ENCODE measurements at places on chromosomes 2 and 18.

GRCh38 chr18:32802591-32803451 is 30.0 kb upstream of the KLHL14 start:
- DNase-seq = no peak

- DNase-seq = no peak
Observed at GRCh38 chr2:67560771-67561456, 163.8 kb downstream of the ETAA1 start.

DNA sequence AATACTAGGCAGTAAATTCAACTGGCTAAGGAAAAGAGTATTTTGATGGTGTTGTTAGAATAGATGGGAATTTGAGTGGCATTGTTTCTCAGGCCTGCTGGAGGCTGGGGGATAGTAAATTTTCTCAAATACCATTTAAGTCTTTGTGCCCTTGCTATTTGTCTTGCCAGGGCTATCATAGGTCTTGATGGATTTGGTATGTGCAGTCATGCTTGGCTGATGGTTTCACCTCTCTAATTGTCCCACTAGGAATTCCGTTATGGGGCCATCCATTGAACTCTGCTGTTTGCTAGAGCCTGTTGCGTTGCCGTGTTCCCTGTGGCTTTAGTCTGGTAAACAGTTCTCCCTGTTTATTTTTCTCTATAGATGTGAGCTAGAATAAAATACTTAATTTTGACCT is 438.1 kb upstream of the FAM98A start:
- DNase-seq = no peak

GRCh38 chr18:47585136-47585535 is 333.7 kb upstream of the SKOR2 start:
- no peak for DNase-seq

DNA sequence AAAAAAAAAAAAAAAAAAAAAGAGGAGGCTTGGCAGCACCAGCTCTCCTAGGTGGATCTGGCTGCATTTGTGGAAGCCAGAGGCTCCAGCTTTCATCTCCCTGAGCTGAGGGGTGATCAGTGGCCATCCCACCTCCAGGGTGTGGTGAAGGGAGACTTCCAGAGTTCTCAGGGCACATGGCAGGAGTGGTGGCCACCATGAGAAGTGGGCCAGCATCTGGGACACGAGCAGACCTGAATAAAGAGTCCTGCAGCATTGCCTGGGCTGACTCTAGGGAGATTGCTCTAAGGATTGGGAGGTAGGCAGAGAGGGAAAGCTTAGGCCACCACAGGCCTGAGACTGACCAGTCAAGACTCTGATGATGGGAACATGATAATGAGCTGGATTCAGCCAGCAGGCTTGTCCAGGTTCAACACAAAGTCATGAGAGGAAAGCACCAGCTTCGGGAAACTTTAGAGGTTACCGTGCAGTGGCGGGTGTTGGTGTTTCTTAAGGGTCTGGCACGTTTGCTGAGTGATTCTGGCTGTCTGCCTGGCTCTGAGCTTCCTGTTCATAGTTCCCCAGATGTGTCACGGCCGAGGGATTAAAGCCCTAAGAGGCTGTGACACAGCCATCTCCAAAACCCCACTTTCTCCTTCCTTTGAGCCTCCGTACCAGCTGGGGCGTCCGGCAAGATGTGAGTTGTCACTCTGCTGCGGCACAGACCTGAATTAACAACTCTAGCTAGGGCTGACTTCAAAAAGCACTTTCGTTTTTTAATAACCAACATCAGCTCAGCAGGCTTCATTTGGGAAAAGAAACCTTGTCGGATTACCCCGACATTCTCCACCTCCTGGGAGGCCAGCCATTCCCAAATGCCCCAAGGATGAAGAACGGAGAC is 38.3 kb upstream of the IL1R1 start:
- no peak for DNase-seq

DNA sequence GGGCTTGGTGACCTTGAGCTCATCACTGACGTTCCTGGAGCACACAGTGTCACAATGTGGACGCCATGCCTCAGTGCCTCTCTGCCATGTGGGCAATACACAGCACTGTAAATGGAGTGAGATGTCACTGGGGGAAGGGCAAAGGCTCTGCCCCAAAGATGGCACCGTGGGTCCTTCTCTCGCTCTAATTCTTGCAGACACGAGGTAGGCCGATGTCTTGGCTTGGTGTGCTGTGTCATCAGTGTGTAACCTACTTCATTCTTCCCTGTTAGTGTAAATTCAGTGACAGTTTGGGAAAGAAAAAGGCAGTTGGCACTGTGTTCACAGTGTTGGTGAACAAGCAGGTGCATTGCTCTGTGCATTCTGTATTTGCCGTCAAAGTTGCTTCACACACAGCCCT is 309.3 kb upstream of the MYT1L start:
- no peak for DNase-seq

GRCh38 chr18:32237049-32237448 is 47.2 kb downstream of the MEP1B start:
- DNase-seq = no peak

GRCh38 chr2:80050246-80050645 is 254.3 kb downstream of the LRRTM1 start:
- DNase-seq = no peak

DNA sequence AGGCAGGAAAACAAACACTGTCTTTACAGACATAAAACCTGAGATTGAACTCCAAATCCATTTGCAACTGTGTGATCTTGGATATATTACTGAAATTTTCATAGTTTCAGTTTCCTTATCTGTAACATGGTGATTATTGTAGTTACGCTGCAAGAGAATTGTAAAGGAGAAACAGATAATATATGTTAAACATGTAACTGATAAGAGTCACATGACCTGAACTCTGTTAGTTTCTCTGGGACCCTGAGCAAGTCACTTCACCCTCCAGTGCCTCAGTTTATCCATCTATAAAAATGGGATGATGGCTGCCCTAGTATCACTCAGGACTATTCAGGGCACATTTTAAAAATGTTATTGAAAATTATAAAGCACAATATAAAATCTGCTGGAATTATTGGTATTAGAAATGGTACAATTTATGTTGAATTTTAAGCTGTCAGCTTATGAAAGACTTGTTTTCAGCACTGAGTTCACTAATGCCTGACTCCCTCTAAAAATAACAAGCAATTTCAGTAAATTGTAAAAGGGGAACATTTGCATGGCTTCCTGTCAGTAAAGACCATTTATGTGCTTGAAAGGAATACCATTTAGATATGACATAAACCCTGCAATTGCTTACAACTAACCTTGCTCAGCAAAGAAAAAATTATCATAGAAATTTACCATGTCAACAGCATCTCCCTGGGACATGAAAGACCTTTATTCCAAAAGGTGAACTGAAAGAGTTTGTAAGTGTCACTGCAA is 393.5 kb downstream of the RAD51AP2 start:
- DNase-seq = no peak

- no peak for DNase-seq
Observed at GRCh38 chr2:215499331-215499730, 63.5 kb upstream of the FN1 start.

DNA sequence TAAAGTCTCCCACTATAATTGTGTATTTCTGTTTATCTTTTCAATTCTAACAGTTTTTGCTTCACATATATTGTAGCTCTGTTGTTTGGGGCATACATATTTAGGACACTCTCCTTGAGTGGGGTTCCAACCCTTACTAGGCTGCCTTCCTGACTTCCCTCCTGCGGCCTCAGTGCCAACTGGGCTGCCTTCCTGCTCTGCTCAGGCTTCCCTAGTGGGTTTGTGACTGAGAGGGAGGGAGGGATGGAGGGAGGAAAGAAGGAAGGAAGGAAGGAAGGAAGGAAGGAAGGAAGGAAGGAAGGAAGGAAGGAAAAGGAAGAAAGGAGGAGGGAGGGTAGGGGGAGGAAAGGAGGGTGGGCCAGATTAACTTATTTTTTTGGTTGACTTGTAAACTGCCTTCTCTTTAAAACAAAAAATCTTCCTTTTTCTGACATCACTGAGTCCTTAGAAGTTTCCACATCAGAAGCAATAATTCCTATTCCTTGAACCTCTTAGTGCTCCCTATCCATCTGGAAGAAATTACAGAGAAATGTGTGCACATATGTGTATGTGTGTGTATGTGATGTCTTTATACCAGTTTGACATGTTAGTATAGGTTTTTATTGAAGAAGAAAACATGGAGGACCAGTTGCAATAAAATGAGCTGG is 145.4 kb upstream of the PGAP1 start:
- DNase-seq = no peak

GRCh38 chr2:86224645-86225355 is 25.5 kb downstream of the MRPL35 start:
- DNase-seq = no peak

DNA sequence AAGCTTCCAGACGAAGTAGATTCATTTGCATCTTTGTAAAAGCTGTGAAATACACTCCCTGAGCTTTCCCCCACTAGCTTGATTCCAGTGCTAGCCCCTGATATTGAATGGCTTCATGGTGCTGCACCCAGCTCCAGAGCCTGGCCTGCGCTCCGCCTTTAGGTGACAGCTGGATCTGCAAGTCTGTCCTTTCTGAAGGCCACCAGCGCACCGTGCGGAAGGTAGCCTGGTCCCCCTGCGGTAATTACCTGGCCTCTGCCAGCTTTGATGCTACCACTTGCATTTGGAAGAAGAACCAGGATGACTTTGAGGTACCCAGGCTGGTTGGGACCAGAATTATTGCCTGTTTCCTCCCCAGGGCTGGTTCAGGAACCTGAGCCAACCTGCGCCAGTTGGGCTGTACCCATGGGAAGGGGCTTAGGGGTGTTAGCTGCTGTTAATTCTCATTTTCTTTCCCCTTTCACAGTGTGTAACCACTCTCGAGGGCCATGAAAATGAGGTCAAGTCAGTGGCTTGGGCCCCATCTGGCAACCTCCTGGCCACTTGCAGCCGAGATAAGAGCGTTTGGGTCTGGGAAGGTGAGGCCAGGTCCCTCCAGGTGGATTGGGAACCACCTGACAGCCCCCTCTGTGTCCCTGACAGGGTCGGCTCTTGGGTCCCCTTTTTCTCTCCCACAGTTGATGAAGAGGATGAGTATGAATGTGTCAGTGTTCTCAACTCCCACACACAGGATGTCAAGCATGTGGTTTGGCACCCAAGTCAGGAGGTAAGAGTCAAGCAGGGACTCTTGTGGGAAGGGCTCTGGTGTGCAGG is 1.3 kb downstream of the CIAO1 start:
- DNase-seq = no peak

- no peak for DNase-seq
Observed at GRCh38 chr2:955829-956731, 5.4 kb downstream of the SNTG2 start.

DNA sequence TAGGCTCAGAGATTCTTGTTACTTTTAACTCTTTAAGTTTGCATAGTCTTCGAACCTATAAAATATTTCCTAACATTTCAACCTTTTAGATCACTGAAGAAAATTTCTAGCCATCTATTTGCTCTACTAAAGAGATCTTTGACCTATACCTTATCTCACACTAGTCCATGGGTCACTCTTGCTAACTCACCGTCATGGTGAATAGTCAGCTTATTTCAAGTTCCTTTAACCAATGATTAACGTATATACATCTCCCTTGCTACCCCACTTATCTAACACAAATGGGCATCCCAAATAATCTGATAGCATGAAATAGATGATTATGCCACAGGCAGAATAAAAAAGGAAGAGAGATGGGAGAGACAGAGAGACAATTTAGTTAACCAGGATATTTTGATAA is 303.1 kb downstream of the GPD2 start:
- DNase-seq = no peak

DNA sequence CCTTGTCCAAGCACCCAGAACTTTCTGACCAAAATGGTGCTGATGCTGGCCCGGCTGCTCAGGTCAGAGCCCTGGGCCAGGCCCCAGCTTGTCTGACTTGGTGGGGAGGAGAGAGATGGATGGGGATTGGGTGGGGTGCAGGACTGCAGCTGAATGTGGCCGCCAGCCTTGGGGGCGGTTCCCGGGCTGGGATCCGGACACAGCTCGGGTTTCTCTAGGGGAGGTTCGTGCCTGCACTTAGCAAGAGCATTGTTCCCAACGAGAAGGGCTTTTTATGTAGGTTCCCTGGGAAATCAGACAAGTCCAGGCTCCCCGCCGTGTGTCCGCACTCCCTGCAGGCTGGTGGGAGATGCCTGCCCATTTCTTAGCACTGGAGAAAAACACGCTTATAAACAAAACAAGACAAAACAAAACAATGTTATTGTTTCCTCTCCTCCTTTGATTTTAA is 50.5 kb upstream of the HS6ST1 start:
- DNase-seq = no peak

DNA sequence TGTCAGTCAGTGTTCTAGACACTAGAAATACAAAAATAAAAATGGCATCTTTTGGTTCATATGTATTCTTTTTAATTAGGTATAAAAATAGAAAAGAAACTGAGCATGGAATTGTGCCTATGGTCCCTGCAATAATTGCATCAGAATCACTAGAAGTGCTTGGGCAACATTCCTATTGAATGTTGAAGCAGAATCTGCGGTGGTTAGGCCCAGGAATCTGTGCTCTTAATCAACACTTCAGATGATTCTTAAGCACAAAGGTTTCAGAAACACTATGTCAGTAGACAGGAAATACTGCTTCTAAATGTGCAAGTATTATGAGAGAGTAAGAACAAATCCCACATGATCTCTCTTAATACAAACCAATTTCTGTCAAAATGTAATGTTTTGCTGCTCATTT is 20.3 kb upstream of the RBBP8 start:
- DNase-seq = no peak

- no peak for DNase-seq
Observed at GRCh38 chr2:111116011-111116746, 4.5 kb upstream of the BCL2L11 start.

DNA sequence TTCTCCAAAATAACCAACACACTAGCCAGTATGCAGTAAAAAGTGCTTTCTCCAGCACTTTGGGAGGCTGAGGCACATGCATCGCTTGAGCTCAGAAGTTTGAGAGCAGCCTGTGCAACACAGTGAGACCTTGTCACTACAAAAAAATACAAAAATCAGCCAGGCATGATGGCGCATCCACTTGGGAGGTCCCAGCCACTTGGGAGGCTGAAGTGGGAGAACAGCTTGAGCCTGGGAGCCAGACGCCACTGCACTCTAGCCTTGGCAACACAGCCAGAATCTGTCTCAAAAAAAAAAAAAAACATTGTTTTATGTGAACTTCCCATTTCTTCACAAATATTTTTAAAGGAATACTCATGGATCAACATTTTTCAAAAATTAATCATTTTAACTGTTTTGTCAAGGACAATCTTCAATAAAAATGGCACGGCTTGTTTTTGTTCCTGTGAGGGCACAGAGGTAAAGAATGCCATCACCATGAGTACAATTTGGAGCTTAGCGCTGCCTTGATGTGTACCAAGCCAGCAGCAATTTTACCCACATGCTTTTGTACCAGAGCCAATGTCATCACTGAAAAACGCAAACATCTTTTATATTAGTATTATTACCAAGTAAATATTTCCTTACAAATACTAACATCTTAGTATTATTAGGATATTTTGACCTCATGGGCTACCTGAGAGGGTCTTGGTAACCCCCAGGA is 26.7 kb downstream of the RAB1A start:
- DNase-seq = no peak

GRCh38 chr2:50135821-50136220 is 896.1 kb downstream of the NRXN1 start:
- DNase-seq = no peak
